ENCODE measurements at places on chromosomes 6 and 20. TPM values are rescaled to one million over a fixed set of nuclear protein-coding genes. Genes with fewer than 3 reads are reported as not detected.

Gene CENPB
- 79.9 TPM for total RNA-seq

Gene TFAP2A
- total RNA-seq = 37.0 TPM

Gene DSP
- 352 TPM for total RNA-seq

Gene PEX6
- 20.5 TPM for total RNA-seq

Gene SNAI1
- total RNA-seq = 0.04 TPM

Gene ATP6V1G2
- 0.56 TPM for total RNA-seq

Gene PRR18
- not detected for total RNA-seq

Gene LHFPL5
- total RNA-seq = not detected

Gene PPP1R16B
- total RNA-seq = not detected

Gene MUC22
- not detected for total RNA-seq

Gene SAMD5
- total RNA-seq = 2.6 TPM

Gene ISM1
- total RNA-seq = 2.6 TPM

Gene IMPG1
- total RNA-seq = not detected

Gene TSBP1
- total RNA-seq = not detected

Gene MRAP2
- total RNA-seq = 2.9 TPM

Gene NDRG3
- total RNA-seq = 30.4 TPM

Gene FOXS1
- total RNA-seq = not detected

Gene PFDN6
- total RNA-seq = 89.5 TPM

Gene LAMA2
- total RNA-seq = 0.92 TPM

Gene RGS17
- 0.32 TPM for total RNA-seq

Gene CFB
- 0.92 TPM for total RNA-seq

Gene GPX5
- not detected for total RNA-seq

Measured in foreskin keratinocyte (primary cell).